ENCODE measurements at places on chromosomes 6 and 20. TPM values are rescaled to one million over a fixed set of nuclear protein-coding genes. Genes with fewer than 3 reads are reported as not detected.

ASIP gene
- total RNA-seq, result not detected

SLC26A8 gene
- total RNA-seq, result not detected

ADAM33 gene
- total RNA-seq, result 0.33 TPM

C6orf15 gene
- total RNA-seq, result 0.13 TPM

CYB5R4 gene
- total RNA-seq, result 5.4 TPM

EFCAB8 gene
- under 0.01 TPM for total RNA-seq

ECI2 gene
- total RNA-seq, result 52.9 TPM

FNDC11 gene
- 1.1 TPM for total RNA-seq

OSBPL2 gene
- total RNA-seq, result 15.8 TPM

TRIM40 gene
- not detected for total RNA-seq

SLA2 gene
- not detected for total RNA-seq

RBBP9 gene
- 12.4 TPM for total RNA-seq

COL11A2 gene
- total RNA-seq, result 0.33 TPM

AP5S1 gene
- 17.9 TPM for total RNA-seq

EPB41L1 gene
- total RNA-seq, result 42.7 TPM

TAF4 gene
- total RNA-seq, result 5.1 TPM

PNPLA1 gene
- not detected for total RNA-seq

ZNF451 gene
- total RNA-seq, result 16.0 TPM

COL9A3 gene
- total RNA-seq, result 7.9 TPM

ATAT1 gene
- total RNA-seq, result 9.0 TPM

NR2E1 gene
- total RNA-seq, result not detected

ADIG gene
- not detected for total RNA-seq

UNC5CL gene
- 1.1 TPM for total RNA-seq

HRH3 gene
- not detected for total RNA-seq

SSTR4 gene
- not detected for total RNA-seq

THBS2 gene
- total RNA-seq, result 35.0 TPM

RAB32 gene
- total RNA-seq, result 89.6 TPM

VEGFA gene
- 46.0 TPM for total RNA-seq

LY6G6C gene
- not detected for total RNA-seq

AVP gene
- not detected for total RNA-seq

ANKRD6 gene
- 3.5 TPM for total RNA-seq

CARMIL1 gene
- 13.2 TPM for total RNA-seq

MDFI gene
- total RNA-seq, result 47.9 TPM

ATP9A gene
- total RNA-seq, result 47.7 TPM

KIFC1 gene
- total RNA-seq, result 126 TPM

TCF15 gene
- total RNA-seq, result not detected

PHACTR3 gene
- not detected for total RNA-seq

SHLD1 gene
- 0.65 TPM for total RNA-seq

STMND1 gene
- not detected for total RNA-seq

ARHGAP40 gene
- total RNA-seq, result 1.5 TPM

CST5 gene
- 4.8 TPM for total RNA-seq

SYNGAP1 gene
- total RNA-seq, result 2.3 TPM

SLCO4A1 gene
- 2.2 TPM for total RNA-seq

PPP1R3D gene
- total RNA-seq, result 5.7 TPM

ABHD16B gene
- not detected for total RNA-seq

FKBP5 gene
- 48.2 TPM for total RNA-seq

LKAAEAR1 gene
- not detected for total RNA-seq

DSP gene
- 74.0 TPM for total RNA-seq

CALHM4 gene
- not detected for total RNA-seq

TMEM217 gene
- 0.89 TPM for total RNA-seq

TPX2 gene
- 8.1 TPM for total RNA-seq

TXLNB gene
- not detected for total RNA-seq

FAM83C gene
- total RNA-seq, result not detected

PDE7B gene
- total RNA-seq, result 0.33 TPM

SPINT4 gene
- total RNA-seq, result not detected

SLC32A1 gene
- total RNA-seq, result not detected

NOTCH4 gene
- total RNA-seq, result 1.1 TPM

NOX3 gene
- total RNA-seq, result not detected

FAM184A gene
- 0.49 TPM for total RNA-seq

UST gene
- 3.3 TPM for total RNA-seq
